ENCODE measurements at places on chromosomes 7 and 10.

- DNase-seq: no peak
Observed at GRCh38 chr10:133197786-133198185, 32.2 kb upstream of the UTF1 start.

GRCh38 chr7:129041142-129042085 is 13.5 kb downstream of the TNPO3 start:
- no peak for DNase-seq

DNA sequence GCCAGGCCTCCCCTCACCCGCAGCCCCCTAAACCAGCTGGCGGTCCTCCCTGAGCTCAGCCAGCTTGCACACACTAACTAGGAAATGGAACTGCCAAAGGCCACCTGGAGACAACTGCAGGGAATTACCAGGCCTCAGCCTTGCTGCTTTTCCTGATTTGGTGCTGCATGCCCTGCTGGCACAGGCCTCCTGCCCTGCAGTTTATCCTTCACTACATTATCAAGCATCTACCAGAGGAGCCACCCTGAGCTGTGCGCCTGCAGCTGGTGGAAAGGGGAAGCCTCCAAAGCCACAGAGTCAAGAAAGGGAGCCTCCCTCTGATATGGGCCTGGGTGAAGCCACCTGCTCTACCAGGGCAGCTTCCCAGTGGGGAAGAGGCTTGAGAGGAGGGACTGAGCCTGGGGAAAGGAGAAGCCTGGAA is 139.8 kb downstream of the GRID1 start:
- no peak for DNase-seq

DNA sequence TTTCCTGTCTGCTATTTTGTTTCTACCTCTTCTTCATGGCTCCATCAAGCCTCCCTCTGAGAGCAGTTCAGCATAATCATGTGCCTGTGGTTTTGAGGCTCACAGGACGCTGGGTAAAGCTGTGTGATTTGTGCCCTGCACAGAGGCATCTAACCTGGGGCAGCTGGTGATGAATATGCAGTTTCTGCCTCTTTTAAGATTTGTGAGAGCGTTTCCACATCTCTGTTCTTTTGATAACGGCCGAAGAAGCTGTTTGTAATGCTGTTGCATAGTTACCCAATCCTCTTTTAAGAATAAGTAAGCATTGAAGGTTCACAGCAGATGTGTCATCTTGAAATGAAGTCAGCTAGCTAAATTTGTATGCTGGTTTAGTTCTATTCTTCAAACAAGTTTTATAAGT is 45.2 kb downstream of the PNLIPRP3 start:
- DNase-seq: no peak

DNA sequence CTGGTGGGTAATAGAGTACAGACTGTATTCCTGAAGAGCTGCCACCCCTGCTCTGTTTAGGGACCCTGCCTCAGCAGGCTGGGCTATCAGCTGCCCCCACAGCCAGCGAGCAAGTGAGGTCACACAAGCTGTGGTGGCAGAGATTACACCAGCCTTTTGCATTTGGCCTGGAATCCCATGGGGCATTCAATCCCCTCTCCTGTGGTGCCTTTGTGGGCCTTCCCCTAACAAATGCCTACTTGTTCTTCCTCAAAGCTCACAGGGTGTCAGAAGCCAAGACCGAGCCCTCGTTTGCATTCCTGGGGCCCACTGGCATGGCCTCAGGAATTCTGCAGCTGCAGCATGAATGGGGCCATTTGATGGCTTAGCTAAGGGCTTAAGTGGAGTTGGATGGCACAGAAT is 212.7 kb upstream of the PHYHIPL start:
- DNase-seq: no peak

All from SW 1271 (cell line).